Activated naive CD4-positive, alpha-beta T cell (primary cell): ENCODE measurements at places on chromosomes 5 and 9.
A peak's percentile ranks its signal among the peaks of the same experiment; 100 is the strongest.

DNA sequence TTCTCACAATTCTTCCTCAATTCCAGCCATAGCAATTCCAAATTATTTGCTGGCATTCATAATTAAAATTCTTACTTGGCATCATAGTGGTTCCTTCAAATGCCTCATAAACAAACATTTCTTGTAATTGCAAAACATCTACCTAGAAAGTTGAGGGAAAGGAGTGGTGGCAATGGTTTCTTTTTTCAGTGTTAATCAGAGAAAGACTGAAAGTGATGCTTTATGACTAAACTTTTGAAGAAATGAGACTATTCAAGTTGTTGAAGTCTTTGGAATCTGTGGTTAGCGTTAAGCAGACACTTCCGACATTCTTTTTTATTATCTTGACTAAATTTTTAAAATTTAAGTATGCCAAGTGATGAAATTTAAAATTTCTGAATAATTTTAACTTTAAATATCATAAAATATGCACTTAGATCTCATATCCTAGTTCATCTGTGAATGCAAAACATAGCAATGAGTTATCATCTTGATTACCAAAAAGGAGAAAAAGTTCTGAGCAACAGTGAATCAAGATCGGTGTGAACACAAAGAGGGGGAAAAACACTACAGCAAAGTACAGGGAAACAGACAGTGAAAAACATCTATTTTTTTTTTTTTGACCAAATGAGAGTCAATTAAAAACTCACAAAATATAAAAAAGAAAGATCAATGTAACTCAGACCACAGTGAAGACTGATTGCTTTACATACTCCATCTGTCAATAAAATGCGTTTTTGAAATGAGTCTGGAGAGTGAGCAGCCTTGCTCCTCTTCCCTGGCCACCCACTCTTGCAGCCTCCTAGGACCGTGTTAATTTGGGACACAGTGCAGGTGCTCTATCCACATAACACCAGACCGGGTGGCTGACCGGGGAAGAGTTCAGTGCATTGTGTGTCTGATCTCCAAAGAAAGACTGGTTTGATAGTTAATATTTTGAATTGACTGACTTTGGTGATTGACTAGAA, 20.6 kb upstream of the IL7R start:
- no peak for DNase-seq

GRCh38 chr9:118686959-118687358, 682.3 kb downstream of the BRINP1 start:
- no peak for DNase-seq

GRCh38 chr5:110665184-110665726, 61.2 kb downstream of the TMEM232 start:
- no peak for DNase-seq

- no peak for DNase-seq
Measured at GRCh38 chr5:179227580-179228311, 117.5 kb downstream of the ADAMTS2 start.

DNA sequence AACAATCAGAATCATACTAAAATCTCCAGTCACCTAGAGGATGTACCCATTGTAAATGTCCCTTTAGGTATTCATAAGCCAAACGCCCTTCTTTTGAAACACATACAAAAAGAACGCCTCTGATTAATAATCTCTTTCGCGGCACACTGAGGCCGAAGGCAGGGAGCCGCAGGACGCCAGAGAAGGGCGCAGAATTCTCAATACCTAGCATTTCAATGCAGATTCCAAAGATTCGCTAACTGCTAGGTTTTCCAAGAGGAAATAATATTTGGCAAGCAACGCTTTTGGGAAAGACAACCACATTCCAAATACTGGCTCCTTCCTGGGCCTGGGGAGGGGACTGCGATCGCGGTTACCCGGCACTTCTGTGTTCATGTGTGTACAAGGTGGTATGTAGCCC, 203.3 kb downstream of the MEF2C start:
- no peak for DNase-seq

DNA sequence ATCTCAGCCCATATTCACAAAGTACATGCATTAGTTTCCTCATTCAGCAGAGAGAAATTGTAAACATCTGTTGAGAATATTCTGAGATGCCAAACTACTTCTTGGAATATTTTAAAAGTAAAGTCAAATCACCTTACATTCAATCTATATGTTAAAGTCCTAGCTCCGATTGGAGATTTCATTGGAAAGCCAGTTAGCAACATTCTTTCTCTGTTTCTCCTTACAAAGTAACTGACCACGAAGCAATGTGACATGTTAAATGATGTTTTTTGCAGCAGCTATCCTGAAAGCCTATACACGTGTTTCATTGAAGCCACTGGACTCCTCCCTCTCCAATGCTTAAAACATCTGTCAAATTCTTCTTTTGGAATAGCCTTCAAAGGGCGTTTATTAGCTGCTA, 379.1 kb upstream of the CCNH start:
- no peak for DNase-seq

GRCh38 chr5:119370486-119370885, 14.7 kb downstream of the TNFAIP8 start:
- no peak for DNase-seq

GRCh38 chr5:138274189-138274853, at the start of gene GFRA3:
GFRA3 (minus strand) TSS chr5:138274621; CDS start chr5:138274424, 197 bp downstream.
- DNase-seq, result no peak

- no peak for DNase-seq
Measured at GRCh38 chr9:130465383-130466096, 20.8 kb downstream of the ASS1 start.

- peak; percentile 50 for DNase-seq
Measured at GRCh38 chr9:133702798-133703590, 35.2 kb downstream of the SARDH start.
